ENCODE measurements at places on chromosomes 1 and 21.

DNA sequence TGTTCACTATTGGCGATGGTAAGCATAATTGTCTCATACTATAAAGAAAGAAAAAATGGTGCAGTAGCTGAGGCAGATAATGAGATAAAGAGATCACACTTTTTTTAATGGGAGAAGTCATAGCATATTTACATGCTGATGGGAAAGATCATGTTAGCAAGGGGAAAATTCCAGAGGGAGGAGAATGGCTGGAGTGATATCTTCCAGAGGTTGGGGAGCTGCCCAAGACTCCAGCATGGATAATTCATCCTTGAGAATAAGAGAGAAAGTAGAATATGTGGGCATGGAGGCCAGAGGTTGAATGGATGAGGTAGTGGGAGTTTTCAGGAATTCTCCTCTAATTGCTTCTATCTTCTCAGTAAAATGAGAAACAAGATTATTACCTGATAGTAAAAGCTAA is 45.8 kb upstream of the RGS1 start:
- DNase-seq, result no peak

- DNase-seq, result peak; percentile 46
Measured at GRCh38 chr1:223845037-223845809, 524 bp downstream of the TP53BP2 start.

DNA sequence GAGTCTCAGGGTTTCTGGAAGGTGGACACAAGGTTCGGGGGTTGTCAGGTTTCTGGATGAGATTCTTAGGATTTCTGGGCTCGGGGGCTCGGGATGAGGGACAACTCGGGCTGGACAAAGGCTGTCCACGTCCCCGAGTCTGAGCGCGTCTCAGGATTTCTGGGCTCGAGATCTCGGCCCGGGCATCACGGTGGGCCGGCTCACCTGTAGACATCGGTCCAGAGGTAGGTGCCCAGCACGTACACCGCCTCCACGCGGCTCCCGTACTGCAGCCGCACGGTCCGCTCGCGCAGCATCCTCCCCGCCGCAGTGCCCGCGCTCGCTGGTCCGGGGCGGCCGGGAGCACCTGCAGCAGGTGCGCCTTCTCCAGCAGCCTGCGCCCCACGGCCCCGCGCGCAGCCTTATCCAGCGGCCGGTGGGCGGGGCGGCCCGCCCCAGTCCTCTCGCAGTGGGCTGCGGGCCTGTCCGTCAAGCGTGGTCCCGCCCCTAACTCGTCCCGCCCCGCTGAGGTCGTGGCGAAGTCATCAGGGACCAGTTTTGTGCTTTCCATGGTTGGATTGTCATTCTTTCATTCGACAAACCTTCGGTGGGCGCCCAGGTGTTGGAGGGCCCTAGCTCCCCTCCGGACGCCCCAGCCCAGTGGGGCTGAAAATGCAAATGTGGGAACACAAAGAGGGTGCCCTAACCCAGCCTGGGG is at the start of gene PADI2:
Gene PADI2, minus strand, starts transcription at position 376 of the 697 bp plus-strand sequence. Its CDS starts 80 bp downstream, at position 296.
- DNase-seq, result peak; percentile 16

- no peak for DNase-seq
Measured at GRCh38 chr1:112672009-112672408, 2.5 kb upstream of the MOV10 start.

DNA sequence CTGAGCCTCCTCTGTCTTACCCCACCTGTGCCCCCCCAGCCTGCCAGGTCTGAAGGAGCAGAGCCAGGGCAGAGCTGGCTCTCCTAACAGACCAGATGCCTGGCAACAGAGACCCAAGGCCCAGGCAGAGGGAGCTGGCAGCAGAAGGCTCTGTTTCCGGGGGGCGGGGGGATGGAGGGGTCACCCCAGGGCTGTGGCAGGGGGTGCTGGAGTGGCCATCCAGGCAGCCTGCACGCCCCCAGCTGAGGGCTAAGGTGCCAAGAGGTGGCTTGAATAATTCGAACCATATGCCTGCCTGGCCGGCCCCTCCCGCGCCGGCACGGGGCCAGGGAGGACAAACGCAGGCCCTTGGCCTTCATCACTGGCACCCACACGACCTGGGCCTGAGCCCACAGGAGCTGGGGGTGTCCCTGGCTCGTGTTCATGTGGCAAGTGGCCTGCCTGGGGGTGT is 16.0 kb upstream of the PLEKHG5 start:
- DNase-seq, result no peak

GRCh38 chr1:116123837-116124533 is 12.8 kb downstream of the MAB21L3 start:
- DNase-seq, result no peak

DNA sequence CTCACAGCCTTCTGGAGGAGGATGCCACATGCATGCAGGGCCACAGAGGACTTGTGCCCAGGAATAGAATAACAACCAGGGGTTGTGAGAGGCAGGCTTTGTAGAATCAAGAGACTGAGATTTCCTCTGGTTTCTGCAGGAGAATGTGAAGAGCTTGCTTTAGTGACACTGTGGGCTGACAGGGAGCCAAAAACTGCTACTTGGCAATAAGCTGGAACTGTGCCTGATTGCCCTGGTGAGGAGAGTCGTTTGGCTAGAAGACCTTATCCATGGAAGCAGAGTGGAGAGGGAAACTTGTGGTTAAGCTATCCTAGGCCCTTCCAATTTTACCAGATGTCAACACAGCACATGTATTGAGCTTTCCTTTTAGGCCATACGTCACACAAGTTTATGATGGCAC is 902.1 kb downstream of the MRPL39 start:
- no peak for DNase-seq

DNA sequence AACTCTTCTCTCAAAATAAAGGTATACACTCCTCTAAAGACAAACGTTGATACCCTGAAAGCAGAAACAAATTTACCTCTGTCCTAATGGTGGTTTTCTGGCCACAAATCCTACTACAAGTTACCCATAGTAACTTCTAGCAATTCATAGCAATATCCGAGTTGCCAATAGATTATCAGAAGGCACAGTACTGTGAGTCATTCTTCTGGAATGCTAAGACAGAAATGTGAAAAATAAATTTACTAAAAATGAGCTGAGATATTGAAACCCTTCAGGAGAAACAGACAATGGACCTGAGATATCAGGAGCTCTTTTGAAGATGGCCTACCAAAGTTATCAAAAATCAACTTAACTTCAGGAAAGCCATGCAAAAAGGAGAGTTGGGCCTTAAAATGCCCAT is 715.0 kb upstream of the ADAMTS5 start:
- no peak for DNase-seq

DNA sequence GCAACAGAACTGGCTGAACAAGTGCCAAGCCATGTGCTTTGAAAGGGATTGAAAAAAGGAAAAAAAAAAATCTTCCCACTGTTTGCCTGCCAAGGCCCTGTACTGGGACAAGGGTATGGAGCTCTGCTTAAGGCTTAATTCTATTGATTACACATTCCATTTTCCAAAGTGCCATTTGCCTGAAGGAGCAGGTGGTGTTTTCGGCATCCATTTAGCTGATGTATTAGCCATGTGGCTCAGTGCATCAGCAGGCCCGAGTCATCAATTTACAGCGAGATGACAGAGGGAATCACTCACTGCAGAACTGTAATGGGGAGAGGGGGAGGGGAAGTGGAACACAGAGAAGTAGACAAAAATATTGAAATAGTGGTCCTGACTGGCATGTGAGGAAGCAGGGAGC is 144.2 kb upstream of the BEND5 start:
- DNase-seq, result no peak

Data from CD4-positive, alpha-beta T cell treated with Interleukin-4 for 4 hours (primary cell).